ENCODE measurements at places on chromosomes 3 and 15.

DNA sequence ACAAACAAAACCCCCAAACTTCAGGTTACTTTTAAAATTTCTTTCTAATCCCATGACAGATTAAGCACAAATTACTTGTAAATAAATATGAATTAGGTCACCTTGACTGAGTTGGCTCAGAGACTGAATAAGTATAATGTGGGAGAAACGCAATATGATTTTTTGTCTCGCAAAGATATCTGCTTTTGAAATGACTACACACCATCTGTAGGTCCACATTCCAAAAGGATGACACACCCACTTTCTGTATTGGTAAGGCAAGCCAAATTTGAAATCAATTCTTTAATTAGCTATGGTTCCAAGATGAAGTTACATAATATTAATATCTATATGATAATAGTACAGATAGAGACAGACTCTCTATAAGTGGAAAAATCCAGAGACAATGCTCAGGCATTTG lies 66.9 kb upstream of the CSPG5 start:
- DNase-seq: no peak

- no peak for DNase-seq
These were observed 171.7 kb downstream of the C3orf38 start for GRCh38 chr3:88321363-88322050.

GRCh38 chr3:73203101-73203500 lies 141.6 kb downstream of the EBLN2 start:
- no peak for DNase-seq

DNA sequence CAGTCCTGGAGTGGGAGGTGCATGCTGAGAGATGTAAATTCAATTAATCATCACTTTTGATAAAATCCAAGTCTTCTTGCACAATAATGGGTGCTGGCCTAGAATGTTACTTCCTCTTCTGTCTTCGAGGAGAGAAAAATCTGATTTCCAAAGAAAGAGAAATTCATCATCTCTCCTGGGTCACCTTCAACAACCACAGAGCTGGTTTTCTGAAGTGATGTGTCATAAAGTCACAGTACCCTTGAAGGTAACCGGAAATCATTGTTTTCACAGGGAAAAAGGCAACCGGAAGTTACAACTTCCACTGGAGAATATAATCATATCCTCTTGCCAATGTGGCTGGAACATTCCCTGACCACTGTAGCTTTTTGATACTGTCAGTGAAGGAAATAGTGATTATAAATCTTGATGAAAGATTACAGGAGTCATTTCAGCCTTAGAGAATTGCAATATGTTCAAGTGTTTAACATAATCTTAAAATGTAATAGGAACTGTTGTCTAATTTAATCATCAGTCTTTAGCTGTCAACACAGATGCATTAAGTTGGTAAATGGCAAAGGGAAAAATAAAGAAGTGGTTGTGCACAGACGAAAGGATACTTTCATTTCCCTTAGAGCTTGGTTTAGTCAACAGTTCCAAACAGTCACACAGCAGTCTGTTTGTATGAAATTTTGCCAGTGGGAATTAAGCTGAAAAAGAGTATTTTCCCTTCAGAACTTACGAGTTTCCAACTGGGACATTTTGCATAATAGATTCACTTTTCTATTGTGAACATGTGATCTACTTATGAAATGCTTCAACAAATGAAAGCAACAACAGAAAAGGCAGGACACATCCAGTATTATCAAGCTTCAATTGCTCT lies 106.5 kb upstream of the SLC4A7 start:
- DNase-seq: no peak

DNA sequence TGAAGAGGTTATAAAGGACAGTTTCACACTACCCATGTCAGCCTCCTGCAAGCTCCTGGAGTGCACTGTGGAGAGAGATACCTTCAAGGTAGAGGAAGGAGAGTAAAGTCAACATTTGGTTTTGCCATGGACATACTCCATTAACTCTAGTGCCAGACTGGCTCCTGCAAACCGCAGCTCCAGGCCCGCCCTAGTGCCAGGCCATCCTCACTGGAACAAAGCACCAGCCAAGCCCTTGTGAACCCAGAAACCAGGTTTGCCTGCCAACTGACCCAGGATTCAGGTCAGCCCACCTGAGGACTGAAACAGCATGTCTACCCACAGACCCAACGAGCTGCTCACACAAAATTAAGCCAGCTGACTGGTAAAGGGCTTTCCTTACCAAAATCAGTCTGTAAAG lies 41.0 kb upstream of the TP63 start:
- no peak for DNase-seq

DNA sequence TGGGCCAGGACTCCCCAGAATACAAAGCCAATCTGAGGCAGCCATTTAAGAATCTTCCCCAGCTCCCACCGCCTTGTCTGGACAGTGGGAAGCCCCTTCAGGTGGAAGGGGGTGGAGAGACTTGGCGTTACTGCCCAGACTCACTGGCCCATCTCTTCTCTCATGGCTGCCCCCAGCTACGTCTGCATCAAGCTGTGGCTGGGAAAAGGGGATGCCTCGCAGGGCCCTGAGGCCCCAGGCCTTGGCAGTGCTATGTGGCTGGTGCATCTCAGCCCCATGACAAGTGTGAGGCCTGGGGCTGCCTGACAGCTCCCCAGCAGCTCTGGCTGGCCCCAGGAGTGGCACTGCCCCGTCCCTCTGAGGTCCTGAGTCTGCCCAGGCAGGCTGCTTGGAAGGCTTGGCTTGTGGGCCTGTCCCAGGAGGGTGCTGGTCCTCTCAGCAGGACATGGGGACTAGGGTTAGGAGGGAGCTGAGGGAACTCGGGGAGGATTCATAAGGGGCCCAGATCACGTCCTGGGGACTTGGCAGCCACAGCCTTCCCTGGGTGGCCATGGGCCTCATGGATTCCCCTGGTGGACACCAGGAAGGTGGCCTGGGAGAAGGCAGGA lies 20.2 kb upstream of the SLC41A3 start:
- DNase-seq: no peak

- DNase-seq: no peak
These were observed 39.3 kb downstream of the RHCG start for GRCh38 chr15:89457086-89457485.

DNA sequence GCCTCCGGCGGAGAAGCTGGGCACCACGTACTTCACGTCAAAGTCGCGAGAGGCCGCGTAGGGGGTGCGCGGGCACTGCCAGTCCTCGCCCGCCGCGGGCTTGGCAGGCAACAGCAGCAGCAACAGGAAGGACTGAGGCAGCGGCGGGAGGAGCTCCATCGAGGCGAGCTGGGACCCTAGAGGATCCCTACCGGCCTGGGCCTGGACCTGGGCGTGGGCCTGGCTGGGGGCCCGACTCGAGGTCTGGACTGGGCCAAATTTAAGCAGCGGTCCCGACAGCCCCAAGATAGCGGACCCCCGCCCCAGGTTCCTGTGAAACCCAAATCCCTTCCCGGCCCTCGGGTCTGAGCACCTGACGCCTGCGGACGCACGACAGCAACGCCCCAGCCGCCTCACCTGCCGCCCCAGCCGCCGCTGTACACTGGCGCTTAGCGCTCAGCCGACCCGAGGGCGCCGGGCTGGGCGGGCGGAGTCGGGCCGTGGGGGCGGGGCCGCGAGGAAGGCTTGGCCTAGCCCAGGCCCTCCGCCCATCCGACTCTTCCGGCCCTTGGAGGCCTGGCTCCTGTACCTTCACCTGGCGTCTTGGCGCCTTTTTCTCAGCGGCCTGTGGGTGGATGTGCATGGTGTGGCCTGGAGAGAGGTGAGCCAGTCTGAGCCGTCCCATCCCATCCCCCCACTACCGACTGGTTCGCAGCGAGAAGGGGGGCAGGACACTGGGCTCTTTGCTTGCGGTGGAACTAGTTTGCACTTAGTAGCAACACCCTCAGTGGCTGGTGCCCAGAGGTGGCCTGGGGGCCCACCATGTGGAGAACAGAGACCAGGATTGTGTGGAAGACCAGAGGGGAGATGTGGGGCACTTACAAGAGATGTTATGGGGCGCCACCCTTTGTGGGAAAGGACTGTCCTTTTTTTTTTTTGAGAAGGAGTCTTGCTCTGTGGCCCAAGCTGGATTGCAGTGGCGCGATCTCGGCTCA lies at the start of gene MST1R:
Gene MST1R (minus strand): TSS at position 423 of the 974 bp plus-strand sequence. CDS start 264 bp downstream, at position 159.
- DNase-seq: peak; percentile 95

DNA sequence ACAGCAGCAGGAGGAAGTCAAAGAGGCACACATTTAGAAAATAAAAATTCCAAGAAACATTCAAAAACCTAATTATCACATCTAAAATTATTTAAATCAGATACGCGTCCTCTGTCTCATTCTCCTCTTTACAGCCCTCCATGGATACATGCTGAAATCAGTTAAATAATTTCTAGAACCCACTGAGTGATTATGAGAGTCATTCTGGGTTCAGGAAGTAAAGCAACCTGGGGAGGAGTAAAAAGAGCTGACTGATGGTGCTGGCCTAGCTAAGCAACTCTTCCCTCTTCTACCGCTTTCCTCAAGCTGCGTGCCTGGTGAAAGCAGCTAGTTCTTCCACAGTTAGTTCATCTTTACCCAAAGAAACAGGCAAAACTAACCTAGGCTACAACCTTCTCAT lies 48.7 kb downstream of the RAF1 start:
- DNase-seq: no peak

DNA sequence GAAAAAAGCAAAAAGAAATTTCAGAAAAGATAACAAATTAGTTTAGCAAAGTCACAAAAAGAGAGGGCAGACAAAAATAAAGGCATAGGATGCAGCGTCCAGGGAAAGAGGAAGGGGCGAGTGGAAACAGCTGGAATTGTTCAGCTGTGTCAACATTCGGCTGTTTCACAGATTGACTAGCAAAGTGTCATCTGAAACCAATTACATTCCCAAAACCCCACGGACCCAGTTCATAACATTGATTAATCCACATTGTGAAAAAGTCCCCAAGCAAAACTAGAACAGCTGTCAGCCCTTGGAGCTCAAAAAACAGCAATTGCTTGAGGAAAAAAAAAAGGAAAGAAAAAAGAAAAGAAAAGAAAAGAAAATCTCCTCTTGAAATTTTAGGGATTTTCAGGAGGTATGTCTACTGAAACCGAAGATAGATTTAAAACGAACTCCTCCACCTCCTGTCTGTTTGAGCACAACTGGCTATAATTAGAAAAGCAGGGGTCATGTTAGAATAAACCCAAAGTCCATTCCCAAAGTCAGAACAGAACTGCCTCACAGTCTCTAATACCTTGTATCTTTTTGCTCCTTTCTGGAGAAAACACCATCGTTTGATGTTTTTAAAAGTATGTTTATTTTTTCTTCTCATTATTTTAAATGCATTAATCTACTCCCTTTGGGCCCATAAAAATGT lies 159.6 kb downstream of the RORA start:
- DNase-seq: no peak

GRCh38 chr3:116951610-116952009 lies 242.0 kb downstream of the TUSC7 start:
- no peak for DNase-seq

GRCh38 chr15:79862191-79862590 lies 34.6 kb downstream of the MTHFS start:
- DNase-seq: no peak

GRCh38 chr3:23465569-23465968 lies 262.4 kb downstream of the UBE2E2 start:
- no peak for DNase-seq

- no peak for DNase-seq
These were observed 31.4 kb downstream of the GOLGA8S start for GRCh38 chr15:23385886-23386430.

DNA sequence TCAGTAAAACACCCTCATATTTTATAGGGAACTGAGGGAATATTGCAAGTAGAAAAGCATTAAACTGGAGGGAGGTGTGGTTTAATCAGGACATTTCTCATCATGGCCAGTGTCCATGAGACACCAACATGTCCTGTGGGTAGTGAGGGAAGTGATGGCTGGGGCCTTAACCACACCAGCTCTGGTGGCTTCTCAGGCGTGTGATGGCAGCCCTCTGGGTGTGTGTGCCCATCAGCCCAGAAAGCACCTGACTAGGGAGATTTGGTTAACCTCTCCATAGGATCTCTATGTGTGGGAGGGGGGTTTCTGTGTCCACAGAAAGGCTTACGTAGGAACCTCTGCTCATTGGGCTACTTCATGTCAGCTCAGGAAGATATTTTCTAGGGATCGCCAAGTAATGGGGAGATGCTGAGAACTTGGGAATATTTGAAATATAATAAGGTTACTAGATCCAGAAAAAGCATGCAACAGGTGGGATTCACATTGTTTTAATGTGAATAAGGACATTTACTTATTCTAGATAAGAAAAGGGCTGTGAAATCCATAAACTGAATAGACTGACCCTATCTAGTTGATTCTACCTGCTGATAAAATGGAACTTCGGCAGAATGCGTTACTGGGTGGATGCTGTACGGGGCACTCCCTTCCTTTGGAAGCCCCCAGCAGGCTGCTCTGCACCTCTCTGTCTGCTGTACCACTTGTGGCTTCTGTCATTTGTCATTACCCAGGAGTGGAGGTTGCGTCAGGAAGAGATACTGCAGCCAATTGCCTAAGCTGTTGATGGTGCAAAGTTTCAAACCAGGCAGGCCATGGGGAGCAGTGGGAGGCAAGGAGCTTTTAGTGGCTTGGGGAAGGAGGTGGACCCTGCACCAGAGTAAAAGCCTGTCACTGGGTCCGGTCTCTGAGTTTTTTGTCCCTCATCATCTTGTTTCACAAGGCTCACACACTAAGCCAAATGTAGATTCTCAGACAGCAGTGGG lies 21.5 kb downstream of the PDHB start:
- DNase-seq: no peak

- no peak for DNase-seq
These were observed 48.9 kb upstream of the NAALADL2 start for GRCh38 chr3:174810254-174810653.

DNA sequence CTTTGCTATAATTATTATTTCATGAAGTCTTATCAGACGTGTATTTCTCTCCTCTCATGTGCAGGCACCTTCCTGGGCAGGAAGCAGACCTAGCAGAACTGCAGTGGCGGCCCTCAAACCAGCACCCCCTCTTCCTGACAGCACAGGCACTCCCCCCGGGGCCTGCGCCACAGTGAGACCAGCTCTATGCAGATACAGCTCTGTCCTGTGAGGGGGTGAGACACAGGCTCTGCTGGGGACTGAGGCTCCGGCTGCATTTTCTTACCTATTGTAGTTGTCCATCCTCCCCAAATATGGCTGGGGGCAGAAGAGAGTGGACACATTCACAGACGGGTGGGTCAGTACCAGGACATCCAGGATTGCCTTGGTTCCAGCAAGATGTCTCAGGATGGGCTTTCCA lies 5.0 kb downstream of the CISH start:
- DNase-seq: no peak

DNA sequence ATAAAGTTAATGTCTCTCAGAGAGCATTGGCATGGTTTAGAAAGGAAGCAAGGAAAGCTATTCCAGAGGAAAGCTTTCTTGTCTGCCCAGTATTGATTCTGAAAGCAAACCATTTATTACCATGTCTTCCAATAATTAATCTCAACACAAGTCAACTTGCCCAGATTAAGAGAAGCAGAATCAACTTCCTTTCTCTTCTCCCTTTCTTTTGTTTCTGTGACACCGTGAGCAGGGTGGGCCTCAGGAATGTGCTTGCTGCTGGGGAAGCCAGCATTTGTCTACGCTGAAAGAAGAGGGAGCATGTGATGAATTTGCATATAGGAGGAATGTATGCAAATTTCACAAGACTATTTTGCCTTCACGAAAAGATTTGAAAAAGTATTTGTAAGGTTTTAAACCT lies 368.6 kb upstream of the ROPN1 start:
- no peak for DNase-seq

GRCh38 chr15:31277335-31278060 lies 49.1 kb upstream of the KLF13 start:
- no peak for DNase-seq

GRCh38 chr15:22960556-22960955 lies 19.6 kb downstream of the CYFIP1 start:
- no peak for DNase-seq

All from upper lobe of right lung (tissue), 1 donor.